CD4-positive, alpha-beta T cell (primary cell): ENCODE measurements at places on chromosomes 12 and 14. TPM values are rescaled to one million over a fixed set of nuclear protein-coding genes. Genes with fewer than 3 reads are reported as not detected.

DNA sequence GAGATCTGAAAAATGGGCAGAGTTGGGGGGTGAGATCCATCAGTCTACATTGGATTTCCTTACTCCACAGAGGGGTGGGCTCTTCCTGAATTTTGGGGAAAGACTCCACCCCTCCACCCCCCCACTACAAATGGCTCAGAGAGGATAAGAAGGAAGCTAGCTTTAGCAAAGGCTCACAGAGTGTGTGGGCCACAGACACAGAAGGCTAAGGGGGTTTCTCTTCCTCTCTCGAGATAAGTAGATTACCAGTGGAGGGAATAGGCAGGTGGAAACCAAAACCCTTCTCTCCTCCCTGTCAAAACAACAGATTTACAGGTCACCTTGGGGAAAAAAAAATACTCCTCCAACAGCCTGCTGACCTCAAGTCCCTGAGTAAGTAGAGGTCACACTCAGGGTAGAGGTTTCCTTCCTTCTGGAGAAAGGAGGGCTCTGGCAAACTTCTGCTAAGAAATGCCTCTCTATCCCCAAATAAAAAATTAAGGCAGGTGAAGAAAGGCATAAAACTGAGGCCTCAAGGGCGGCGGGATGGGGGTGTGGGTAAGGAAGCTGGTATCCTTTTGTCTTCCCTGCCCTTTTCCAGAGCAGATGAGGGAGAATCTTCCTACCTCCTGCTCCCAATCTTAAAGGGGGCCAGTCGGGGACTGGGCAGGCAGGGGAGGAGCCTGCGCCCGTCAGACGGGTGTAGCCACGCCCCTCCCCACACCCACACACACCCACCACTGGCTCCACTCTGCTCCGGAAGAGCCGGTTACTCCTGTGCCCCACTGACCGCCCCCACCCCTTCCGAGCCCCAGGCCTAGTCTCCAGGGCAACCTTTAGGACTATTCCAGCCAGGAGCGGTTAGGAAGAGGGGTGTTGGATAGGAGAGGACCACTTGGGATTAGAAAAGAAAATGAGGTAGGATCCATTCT lies 1.9 kb upstream of the BAZ2A start:
- DNase-seq = peak; percentile 17

GRCh38 chr12:52180971-52181628 lies 10.7 kb downstream of the KRT80 start:
- no peak for DNase-seq

GRCh38 chr12:28512406-28512805 lies 322.1 kb downstream of the CCDC91 start:
- DNase-seq = no peak

GRCh38 chr12:90569685-90570084 lies 385.3 kb downstream of the CCER1 start:
- DNase-seq = no peak

DNA sequence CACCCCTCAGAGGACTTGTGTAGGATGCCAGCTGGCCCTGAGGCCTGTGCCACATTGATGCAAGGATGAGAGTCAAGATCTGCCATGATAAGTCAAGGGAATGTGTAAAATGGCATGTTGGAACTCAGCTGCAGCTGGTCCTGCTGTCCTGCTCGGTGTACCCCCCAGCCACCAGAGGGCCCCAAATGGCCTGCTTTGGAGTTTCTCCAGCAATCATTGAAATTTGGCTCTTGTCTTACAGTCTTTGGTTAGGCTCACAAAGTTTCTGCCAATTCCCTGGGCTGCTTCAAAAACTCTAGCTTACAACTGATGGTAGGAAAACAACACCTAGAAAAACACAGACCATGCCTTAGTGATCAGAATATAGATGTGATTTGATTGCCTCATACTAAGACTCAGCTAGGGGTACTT lies 76.8 kb downstream of the HSD17B6 start:
- no peak for DNase-seq

- DNase-seq = no peak
Measured at GRCh38 chr12:4275870-4276301, 2.3 kb downstream of the CCND2 start.

GRCh38 chr14:97543816-97544215 lies 746.6 kb downstream of the VRK1 start:
- DNase-seq = no peak

DNA sequence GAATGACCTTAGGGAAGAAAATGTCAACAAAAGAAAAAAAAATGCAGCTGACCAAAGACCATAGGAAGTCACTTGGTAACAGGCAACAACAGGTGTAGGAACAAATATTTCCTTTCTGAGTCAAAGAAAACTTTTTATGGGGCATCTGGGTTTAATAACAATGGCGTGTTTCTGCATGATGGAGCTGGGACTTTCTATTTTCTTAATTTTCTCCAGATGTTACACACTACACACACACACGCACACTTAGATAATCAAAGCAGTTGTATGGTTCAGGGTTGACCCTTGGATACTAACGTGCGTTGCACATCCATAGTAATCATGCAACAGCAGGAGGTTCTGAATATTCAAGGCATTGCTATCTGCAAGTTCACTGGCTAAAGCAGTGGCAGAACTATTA lies 47.9 kb upstream of the NTF3 start:
- DNase-seq = no peak

- DNase-seq = no peak
Measured at GRCh38 chr14:96194657-96195431, 9.8 kb upstream of the BDKRB2 start.

- DNase-seq = no peak
Measured at GRCh38 chr14:23099212-23099861, 4.0 kb downstream of the C14orf119 start.

- peak; percentile 11 for DNase-seq
Measured at GRCh38 chr12:41932470-41932991, 212.1 kb downstream of the GXYLT1 start.

DNA sequence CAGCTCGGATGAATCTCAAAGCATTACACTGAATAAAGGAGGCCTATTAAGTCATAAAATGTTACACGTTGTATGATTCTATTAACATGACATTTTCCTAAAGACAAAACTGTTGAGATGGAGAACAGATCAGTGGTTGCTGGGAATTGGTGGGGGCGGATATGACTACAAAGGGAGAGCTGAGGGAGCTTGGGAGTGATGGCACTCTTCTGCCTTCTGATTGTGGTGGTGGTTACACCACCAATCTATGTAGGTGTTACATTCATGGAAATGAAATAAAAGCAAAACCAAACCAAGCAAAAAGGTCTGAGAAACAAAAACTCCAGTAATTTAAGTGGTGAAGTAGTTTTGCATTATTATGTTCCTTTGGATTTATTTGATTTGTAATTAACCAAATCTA lies 16.4 kb upstream of the EVL start:
- peak; percentile 47 for DNase-seq

GRCh38 chr14:55130196-55130550 lies 1.1 kb downstream of the LGALS3 start:
- DNase-seq = no peak

DNA sequence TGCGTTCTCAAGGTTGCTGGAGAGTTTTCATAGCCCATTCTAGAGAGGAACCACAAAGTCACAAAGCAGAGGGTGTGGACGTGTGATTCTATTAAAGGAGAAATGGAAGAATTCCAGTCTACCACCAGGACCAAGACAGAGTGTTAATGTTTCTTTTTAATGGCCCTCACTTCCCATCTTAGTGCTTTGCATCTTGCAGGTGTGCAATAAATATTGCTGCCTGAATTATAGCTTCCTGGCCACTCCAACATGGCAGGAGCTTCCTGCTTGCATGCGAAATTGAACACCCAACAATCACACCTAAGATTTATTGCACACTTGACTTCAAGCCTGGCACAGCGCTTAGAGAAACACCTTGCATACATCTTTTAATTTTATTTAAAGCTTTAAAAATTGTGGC lies 22.4 kb upstream of the PPP1CC start:
- DNase-seq = no peak

- DNase-seq = no peak
Measured at GRCh38 chr12:72622556-72622955, 350.4 kb downstream of the TRHDE start.

The KLHDC1 gene
- total RNA-seq = 9.8 TPM

The PLD4 gene
- 1.6 TPM for total RNA-seq

The CABP1 gene
- total RNA-seq = 0.11 TPM

The XPOT gene
- total RNA-seq = 39.6 TPM
